Astrocyte of the spinal cord (primary cell): ENCODE measurements at places on chromosomes 11 and 22.
A peak's percentile ranks its signal among the peaks of the same experiment; 100 is the strongest.

DNA sequence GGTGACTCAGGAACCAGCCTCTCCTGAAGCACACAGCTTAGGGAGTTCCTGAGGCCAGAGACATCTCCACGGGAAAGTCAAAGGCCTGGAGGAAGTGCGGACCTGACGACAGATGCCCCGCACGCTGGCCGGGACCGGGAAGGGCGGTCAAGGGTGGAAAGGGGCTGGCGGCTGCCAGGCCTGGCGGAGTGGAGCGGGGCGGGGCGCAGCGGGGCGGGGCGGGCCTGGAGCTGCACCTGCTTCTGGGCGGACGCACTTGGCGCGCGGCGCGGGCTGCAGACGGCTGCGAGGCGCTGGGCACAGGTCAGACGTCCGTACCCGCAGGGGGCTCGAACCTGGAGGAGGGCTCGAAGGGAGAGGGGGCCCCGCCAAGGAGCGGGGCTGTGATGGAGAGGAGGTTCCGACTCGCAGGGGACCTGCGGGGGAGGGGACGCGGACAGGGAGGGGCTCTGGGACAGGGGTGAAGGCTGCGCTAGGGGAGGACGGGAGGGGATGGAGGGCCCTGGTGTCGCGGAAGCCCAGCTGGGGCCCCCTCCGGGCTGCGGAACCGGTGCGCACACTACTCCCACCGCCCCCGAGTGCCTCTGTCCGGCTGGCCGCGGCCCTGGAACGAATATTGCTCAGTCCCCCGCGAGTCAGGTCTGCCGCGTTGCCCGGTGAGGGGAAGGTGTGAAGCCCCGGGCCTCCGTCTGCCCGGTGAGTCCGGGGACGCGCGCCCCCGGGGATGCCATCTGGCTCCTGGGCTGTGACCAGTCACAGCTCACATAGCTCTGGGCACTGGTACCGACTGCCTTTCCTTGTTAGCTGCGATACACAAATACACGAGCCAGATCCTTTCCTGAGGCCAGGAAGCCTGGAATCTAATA lies at the start of gene TMEM45B:
TMEM45B (plus strand) TSS at position 253 of the 866 bp plus-strand sequence. CDS start 36,635 bp downstream, outside the sequence.
- no peak for DNase-seq

GRCh38 chr11:94181943-94182342 lies 53.3 kb downstream of the PANX1 start:
- no peak for DNase-seq

- no peak for DNase-seq
Measured at GRCh38 chr11:123853038-123853437, 32.4 kb downstream of the TMEM225 start.

- peak; percentile 24 for DNase-seq
Measured at GRCh38 chr11:72631806-72632731, 42.2 kb downstream of the PDE2A start.

GRCh38 chr11:116989184-116989583 lies 109.0 kb downstream of the SIK3 start:
- DNase-seq = no peak

GRCh38 chr11:43067681-43068080 lies 244.1 kb upstream of the API5 start:
- DNase-seq = no peak

GRCh38 chr11:123180166-123180565 lies 14.9 kb downstream of the CLMP start:
- DNase-seq = no peak

DNA sequence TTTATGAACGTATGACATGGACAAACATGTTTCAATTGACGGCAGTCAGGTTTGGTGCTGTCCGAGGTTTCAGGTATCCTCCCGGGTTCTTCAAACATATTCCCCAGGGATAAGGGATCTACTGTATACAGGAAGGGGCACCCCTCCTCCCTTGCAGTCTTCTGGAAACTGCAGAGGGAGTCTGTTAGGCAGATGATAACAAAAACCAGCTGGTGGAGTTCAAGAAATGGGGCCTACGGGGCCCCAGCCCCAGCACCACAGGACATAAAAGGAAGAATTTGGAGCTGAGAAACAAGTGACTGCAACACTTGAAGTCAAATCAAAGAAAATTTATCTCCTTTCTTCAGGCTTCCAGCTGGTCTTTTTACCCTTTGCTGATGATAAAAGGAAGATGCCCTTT lies 32.1 kb downstream of the SNU13 start:
- no peak for DNase-seq

DNA sequence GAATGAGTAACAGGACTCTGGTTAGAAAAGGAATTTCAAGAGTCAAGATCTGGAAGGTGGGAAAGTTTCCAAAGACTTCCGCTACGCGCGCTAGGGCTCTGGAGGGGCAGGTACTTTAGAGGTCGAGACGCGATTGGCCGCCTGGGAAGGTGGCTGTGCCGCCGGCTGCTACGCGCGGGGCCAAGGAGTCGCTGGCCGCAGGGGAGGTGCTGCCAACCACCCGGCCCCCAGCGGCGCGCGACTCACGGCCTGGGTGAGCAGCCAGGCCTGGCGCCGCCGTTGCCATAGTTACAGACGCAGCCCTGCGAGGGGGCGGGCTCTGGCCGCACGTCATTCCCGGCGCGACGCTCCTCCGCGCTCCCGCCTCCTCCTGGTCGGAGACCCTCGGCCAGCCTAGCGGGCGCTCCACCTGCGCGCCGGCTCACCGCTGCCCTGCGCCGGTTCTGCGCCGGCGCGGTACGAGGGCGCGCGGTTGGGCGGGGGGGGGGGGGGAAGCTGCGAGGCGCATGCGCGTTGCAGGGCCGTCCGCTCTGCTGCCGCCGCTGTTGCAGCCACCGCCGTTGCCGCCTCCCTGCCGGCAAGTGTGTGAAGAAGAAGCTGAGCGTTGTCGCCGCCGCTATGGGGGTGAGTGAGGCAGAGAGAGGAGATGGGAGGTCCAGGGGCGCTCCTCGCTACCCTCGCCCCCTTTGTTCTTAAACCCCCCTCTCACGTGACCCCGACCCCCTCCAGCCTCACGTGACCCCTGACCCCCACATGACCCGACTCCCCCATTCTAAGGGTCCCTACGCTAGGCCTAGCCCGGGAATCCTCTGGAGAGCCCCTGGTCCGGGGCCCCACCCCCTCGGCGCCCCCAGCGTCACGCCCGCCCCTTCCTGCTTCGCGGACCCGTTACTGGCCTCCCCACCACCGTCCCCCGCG lies at the start of gene NAA40:
NAA40 (plus strand) TSS at position 524 of the 918 bp plus-strand sequence; CDS start at position 619, 95 bp downstream.
- peak; percentile 96 for DNase-seq

- DNase-seq = no peak
Measured at GRCh38 chr11:110235966-110236365, 60.4 kb downstream of the RDX start.

DNA sequence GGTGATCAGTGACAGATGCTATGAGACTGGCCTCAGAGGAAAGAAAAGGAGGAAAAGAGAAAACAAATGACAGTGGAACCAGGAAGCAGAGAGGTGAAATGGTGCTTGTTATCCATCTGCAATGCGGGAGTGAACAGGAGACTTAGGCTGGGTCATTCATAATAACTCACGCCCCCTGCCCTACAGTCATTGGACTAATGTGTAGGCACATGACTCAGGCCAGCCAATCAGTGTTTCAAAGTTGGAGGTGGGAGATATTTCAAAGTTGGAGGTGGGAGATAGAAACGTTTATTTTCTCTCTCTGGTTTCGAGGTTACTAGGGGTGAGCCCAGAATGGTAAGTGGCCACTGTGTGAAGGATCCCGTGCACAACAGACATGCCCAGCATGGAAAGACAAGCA lies 30.3 kb downstream of the SLC22A6 start:
- DNase-seq = no peak

DNA sequence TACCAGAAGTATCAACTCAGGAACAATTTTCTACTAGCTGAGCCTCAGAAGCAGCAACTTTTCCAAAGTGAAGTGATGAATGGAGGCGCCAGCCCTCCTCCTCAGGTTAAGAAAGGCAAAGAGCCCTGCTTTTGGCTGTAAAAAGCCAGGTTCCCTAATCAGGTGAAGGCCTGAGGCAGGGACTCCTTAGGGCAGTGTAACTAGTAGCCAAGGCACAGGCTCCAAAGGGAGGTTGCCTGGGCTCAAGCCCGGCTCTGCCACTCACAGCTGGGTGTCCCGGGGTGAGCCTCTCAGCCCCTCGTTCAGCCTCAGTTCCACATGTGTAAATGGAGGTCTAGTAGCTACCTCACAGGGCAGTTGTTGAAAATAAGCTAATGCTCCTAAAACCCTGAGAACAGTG lies 19.5 kb downstream of the TSKU start:
- no peak for DNase-seq

GRCh38 chr11:82007521-82007920 lies 726.1 kb downstream of the FAM181B start:
- no peak for DNase-seq

- no peak for DNase-seq
Measured at GRCh38 chr11:112770487-112770886, 190.7 kb upstream of the NCAM1 start.

GRCh38 chr11:87212891-87213290 lies 175.2 kb downstream of the TMEM135 start:
- DNase-seq = no peak

- no peak for DNase-seq
Measured at GRCh38 chr11:57073128-57073527, 84.4 kb downstream of the OR5AK2 start.

GRCh38 chr11:97739932-97740800 lies 1280.6 kb upstream of the CNTN5 start:
- DNase-seq = peak; percentile 83

DNA sequence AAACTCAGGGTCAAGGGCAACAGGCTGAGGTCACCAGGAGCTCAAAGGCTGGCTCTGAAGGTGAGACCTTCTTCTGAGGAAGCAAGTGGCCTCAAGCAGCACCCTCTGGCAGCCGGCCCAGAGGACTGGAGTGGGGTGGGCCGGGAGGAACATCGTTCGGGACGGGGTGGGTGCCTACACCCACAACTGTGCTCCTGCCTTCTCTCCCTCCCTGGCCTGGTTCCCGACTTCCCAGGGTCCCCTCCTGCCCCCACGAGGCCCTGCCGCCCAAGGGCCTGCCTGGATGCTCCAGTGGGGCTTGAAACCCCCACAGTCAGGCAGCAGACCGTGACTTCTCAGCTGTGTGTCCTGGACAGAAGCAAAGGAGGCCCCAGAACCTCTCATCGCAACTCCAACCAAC lies 195.7 kb downstream of the IGLL1 start:
- DNase-seq = no peak

GRCh38 chr11:4697585-4697984 lies at the start of gene OR51E2:
Gene OR51E2, minus strand, starts transcription at chr11:4697853. Its CDS starts 15,142 bp downstream, at chr11:4682711.
- peak; percentile 6 for DNase-seq

GRCh38 chr11:2097356-2097997 lies 41.7 kb downstream of the IGF2 start:
- peak; percentile 91 for DNase-seq

- peak; percentile 46 for DNase-seq
Measured at GRCh38 chr22:45932071-45932470, 44.9 kb downstream of the WNT7B start.

DNA sequence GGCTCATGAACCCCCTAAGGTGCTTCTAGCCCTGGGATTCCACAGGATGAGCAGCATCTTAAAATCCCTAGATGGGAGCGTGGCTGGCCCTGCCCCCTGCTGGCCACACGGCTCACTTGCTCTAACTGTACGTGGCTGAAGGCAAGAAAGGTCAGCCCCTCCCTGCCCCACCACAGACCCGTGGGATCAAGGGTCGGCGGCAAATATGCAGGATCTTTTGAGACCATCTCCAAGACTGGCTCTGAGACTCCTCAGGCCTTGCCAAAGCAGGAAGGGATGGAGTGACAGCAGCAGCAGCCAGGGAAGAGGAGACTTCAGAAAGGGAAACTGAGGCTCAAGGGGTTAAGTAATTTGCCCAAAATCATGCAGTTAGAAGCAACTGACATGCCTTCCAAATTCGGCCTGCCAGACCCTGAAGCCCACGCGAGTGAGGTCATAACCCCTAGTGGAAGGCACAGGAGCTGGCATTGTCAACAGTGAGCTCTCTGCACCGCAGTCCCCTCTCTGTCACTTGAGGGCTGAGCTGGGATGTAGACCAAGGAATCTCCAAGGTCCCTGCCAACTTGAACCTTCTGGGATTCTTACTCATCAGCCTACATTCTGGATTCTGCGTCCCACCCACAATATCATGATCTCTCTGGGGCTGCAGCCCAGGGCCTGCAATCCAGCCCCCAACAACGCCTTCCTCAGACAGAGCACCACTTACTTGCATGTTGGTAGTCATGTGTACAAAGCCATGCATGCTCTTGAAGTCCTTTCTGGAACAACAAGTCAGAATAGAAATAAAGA lies 31.4 kb downstream of the CREB3L1 start:
- DNase-seq = peak; percentile 68

DNA sequence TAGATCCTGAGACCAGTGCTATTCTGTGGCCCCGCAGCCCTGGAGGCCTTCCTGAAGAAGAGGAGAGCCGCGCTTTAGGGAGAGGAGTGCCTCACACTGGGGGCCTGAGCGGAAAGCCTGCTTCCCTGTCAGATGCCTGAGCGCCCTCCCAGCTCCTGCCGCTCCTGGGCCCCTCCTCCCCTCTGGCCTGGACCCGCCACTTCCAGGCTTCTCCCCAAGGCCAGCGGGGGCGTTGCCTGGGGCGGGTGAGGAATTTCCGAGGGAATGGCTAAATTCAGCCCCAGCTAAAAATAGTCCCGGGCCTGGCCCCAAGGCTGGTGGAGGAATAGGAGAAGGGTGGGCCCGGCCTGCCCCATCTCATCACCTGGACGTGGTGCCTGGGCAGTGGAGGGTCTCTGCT lies 15.4 kb downstream of the ARHGEF17 start:
- DNase-seq = peak; percentile 44

- DNase-seq = no peak
Measured at GRCh38 chr11:111510311-111510710, 1.9 kb downstream of the BTG4 start.

GRCh38 chr22:23754980-23755636 lies 883 bp upstream of the VPREB3 start:
- no peak for DNase-seq

DNA sequence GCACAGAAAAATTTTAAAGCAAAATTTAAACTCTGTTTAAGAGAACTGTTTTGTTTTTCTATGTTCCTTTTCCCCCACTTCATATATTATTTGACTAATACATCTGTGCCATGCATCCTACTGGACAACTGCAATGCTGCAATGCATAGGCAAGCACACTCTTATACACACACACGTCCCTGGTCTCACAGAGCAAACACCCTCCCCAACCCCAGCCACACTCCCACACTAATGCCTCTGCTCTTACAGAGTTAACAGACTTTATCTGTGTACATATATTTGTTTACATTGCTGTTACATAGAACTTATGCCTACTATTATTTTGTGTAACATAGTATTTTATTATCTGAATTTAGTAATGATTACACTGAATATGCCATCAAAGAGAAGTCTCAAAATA lies 25.5 kb upstream of the CTSC start:
- DNase-seq = no peak

DNA sequence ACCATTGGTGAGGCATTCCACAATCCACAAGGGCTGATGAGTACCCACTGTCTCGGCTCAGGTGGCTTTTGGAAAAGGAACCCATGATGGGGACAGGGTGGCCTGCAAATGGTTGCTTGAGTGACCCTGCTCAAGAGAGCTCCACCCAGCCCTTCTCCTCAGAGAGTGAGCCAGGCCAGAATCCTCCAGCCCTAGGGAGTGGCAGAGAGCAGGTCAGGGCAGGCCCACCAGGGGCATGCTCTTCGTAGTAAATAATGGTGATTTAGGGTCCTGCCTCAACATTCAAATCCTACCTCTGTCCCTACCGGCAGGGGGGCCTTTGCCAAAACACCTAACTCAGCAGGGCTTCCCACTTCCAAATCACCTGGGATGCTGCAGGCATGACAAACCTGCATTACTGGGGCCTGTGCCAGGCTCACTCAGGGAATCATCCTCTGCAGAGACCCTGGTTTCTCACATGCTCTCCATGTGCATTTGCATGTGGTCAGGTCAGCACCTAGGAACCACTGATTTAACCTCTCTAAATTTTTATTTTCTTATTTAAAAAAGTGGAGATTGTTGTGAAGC lies 17.3 kb upstream of the TP53I11 start:
- DNase-seq = no peak
